Cardiac atrium fibroblast (primary cell): ENCODE measurements at places on chromosomes 4 and X. TPM values are rescaled to one million over a fixed set of nuclear protein-coding genes. Genes with fewer than 3 reads are reported as not detected.

The TEX13D gene
- not detected in 2 replicates for total RNA-seq

The USO1 gene
- 87.0 and 95.7 TPM in 2 replicates for total RNA-seq

The NXF2 gene
- total RNA-seq = not detected in 2 replicates

The ZDHHC15 gene
- total RNA-seq = under 0.01 TPM in 1 of 2 replicates, not detected in the other

The CACNA1F gene
- total RNA-seq = not detected in 2 replicates

The DCAF12L1 gene
- not detected in 2 replicates for total RNA-seq

The COL4A6 gene
- total RNA-seq = 0.18 and 0.32 TPM in 2 replicates
